Left ventricle myocardium inferior (tissue), 1 donor: ENCODE measurements at places on chromosomes 1 and 21.

DNA sequence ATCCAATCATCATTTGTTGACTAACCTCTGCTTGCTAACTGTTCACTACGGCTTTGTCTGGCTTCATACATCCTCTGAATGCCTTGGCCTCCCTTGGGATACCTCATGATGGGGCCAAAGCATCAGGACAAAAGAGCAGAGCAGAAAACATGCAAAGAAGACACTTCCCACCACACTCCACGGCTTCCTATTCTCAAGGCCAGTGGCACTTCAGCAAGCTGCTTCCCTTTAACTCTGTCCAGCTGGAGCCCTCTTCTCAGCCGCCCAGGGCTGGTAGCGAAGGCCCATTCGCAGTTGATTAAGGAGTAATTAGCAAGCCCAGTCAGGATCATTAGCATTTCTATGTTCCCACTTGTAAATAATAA, 224.3 kb upstream of the FGGY start:
- DNase-seq: no peak

DNA sequence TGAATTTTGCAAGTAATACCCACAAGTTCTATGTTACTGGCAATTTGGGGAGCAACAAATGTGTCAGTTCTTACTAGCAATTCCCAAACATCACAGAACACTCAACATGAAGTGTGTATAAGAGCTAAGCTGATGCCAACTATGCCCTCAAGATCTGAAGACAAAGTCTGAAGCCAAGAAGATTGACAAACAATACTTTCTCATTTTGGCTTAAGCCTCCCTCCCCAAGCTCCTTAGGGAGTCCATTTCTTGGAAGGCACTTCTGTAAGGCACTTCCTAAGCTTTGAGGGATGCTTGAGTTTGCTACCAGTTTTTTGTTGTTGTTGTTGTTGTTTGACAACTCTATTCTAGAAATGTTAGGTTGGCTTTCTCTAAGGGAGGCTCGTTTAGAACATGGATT, 154.4 kb upstream of the ZNF644 start:
- no peak for DNase-seq

GRCh38 chr1:9714257-9714718, 62.8 kb downstream of the PIK3CD start:
- no peak for DNase-seq

- no peak for DNase-seq
Observed at GRCh38 chr1:61204528-61204927, 122.2 kb downstream of the NFIA start.

DNA sequence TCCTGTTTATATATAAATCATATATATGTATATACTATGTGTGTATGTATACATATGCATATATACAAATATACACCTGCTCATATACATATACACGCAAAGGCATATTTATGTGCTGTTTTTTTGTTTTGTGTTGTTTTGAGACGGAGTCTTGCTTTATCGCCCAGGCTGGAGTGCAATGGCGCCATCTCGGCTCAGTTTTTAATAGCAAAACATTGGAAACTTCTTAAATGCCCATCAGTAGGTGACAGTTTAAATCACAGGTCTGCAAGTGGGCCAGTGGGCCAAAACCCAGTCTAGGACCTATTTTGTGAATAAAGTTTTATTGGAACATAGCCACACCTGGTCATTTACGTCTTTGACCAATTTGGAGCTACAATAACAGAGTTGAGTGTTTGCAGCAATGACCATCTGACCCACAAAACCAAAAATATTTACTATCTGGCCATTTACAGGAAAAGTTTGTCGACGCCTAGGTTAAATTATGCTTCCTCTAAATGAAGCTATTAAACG, 132.3 kb downstream of the TOMM20 start:
- DNase-seq: no peak

DNA sequence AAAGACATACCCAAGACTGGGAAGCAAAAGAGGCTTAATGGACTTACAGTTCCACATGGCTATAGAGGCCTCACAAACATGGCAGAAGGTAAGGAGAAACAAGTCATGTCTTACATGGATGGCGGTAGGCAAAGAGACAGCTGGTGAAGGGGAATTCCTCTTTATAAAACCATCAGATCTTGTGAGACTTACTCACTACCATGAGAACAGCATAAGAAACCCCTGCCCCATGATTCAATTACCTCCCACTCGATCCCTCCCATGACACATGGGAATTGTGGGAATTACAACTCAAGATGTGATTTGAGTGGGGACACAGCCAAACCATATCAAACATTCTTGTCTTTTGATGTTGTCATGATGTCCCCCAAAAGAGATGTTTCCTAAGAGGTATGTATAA, 103.3 kb downstream of the DUSP10 start:
- no peak for DNase-seq

GRCh38 chr1:9363061-9363471, 70.4 kb downstream of the SPSB1 start:
- DNase-seq: no peak

- no peak for DNase-seq
Observed at GRCh38 chr1:203678943-203679661, 52.5 kb downstream of the ATP2B4 start.

DNA sequence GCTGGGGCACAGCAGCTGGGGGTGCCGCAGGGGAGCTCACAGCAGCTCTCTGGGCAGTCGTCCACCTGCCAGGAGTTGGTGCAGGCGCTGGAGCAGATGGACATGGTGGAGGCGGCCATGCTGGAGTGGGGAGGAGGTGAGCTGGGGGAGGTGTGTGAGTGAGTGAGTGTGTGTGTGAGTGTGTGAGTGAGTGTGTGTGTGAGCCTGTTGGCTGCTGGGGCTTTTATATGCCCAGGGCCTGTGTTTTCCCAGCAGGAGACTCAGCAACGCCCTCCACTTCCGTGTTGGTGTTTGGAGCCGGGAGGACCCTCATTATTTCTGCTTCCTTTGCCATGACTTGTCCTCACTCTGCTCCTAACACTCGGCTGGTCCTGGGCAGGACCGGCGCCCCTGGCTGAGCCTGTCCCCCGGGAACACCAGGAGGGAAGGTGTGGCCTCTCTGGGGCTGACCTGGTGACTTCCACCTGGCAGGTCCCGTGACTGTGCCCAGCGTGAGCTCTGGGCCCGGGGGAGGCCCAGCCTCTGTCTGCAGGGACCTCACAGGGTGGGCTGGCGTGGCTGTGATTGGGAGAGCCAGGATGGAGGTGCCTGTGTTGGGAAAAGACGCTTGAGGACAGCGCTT, at the start of gene KRTAP10-2:
Gene KRTAP10-2, minus strand, starts transcription at position 166 of the 622 bp plus-strand sequence. Its CDS starts 47 bp downstream, at position 119.
- no peak for DNase-seq

DNA sequence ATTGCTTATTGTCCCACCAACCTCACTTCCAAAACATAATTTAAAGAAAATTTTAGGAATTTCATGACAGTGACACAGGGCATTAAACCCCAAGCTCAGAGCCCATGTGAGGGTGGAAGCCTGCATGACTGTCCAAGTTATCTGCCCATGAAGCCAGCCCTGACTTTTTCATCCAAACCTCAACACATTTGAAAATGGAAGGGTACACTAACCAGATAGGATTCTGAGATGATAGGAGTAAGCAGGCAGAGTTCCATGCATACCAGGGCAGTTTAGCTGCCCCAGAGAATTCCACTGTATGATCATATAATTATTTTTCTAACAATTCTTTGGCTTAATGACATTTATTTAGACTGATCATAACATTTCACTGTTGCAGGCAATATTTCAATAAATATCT, 986.0 kb downstream of the TTLL7 start:
- no peak for DNase-seq

- no peak for DNase-seq
Observed at GRCh38 chr1:10686404-10687040, 109.9 kb downstream of the CASZ1 start.

DNA sequence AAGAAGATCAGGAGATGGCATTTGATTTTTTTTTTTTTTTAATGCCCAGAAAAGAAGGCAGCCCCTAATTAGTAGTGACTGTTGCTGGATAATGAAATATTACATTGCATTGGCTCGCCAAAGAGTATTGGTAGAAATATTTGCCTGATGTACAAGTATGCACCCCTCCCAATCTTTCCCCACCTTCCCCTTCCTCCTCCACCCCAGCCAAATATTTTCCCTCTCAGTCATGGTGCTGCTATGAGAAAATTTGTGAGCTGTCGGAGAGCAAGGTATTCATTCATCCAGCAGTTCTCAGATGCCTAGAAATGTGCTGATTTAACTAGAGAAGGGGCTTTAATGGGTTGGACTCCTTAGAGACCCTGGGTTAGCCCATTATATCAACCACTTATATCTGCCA, 50.5 kb upstream of the IKBKE start:
- DNase-seq: no peak

GRCh38 chr1:79113836-79114235, 107.3 kb upstream of the ADGRL4 start:
- no peak for DNase-seq
